ENCODE measurements at places on chromosomes 6 and 20. TPM values are rescaled to one million over a fixed set of nuclear protein-coding genes. Genes with fewer than 3 reads are reported as not detected.

- no peaks in the 10 kb centered on the region for H3K27me3 ChIP-seq
- H3K27ac ChIP-seq: no peak overlapping the region
Observed at GRCh38 chr6:77633471-77633870, 19.4 kb upstream of the MEI4 start.

Gene NOTCH4
- 0.63 TPM for total RNA-seq

Gene RBPJL
- not detected for total RNA-seq

- no peaks in the 10 kb centered on the region for H3K27me3 ChIP-seq
- H3K27ac ChIP-seq: no peak overlapping the region
- H3K4me1 ChIP-seq: peaks cover 4% of the 10 kb centered on the region
Observed at GRCh38 chr6:169968541-169969270, 217.3 kb downstream of the ERMARD start.

- H3K27ac ChIP-seq: no peak overlapping the region
- peaks cover 8% of the 10 kb centered on the region for H3K36me3 ChIP-seq
- peaks cover 29% of the 10 kb centered on the region for H3K4me1 ChIP-seq
- no peak for DNase-seq
- H3K27me3 ChIP-seq: no peaks in the 10 kb centered on the region
Observed at GRCh38 chr6:150895928-150896632, 30.6 kb downstream of the MTHFD1L start.

Gene RNF5
- 45.0 TPM for total RNA-seq

DNA sequence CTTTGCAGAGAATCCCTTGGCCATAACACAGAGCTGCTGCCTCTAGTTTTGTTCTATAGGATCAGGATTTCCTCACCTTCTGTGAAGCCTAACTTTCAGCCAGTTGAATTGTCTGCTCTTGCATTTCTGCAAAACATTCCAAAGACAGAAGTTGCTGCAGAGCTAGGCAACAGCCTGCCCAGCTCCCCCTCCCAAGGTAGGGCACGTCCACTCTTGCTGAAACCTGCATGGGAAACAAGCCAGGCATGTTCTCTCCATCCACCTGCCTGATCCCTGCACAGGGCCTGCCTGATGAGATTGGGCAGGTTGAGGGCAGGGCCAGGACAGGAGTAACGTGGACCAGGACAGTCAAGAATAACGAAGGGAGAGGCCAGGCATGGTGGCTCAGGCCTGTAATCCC lies 58.9 kb upstream of the NAA20 start:
- no peak overlapping the region for H3K4me3 ChIP-seq
- DNase-seq: no peak
- H3K27me3 ChIP-seq: peaks cover 13% of the 10 kb centered on the region

- no peaks in the 10 kb centered on the region for H3K27me3 ChIP-seq
- no peak overlapping the region for H3K4me3 ChIP-seq
- DNase-seq: no peak
- no peaks in the 10 kb centered on the region for H3K4me1 ChIP-seq
- H3K36me3 ChIP-seq: peaks cover 6% of the 10 kb centered on the region
Observed at GRCh38 chr20:13554076-13554475, 84.7 kb downstream of the TASP1 start.

Gene HTR1E
- total RNA-seq: not detected

DNA sequence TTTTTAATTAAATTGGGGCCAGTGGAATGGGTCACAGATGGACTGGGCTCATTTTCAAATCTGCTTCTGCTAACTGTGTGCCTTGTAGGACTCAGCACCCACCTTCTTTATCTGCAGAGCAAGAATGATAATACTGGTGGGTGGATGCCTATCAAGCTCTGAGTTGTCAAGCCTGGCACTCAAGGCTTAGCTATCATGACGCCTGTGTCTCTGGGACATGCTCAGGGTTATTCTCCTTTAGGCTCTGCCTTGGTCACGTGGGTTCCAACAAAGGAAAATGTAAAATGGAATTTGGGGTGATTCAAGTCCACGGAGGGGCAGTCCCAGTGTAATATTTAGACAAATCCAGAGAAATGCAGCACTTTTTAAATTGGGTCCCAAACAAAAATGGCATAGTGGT lies 202.3 kb downstream of the TSHZ2 start:
- H3K36me3 ChIP-seq: peaks cover 2% of the 10 kb centered on the region
- peaks cover 24% of the 10 kb centered on the region for H3K27me3 ChIP-seq
- DNase-seq: no peak
- H3K4me1 ChIP-seq: peaks cover 5% of the 10 kb centered on the region
- no peak overlapping the region for H3K4me3 ChIP-seq
- H3K27ac ChIP-seq: no peak overlapping the region

DNA sequence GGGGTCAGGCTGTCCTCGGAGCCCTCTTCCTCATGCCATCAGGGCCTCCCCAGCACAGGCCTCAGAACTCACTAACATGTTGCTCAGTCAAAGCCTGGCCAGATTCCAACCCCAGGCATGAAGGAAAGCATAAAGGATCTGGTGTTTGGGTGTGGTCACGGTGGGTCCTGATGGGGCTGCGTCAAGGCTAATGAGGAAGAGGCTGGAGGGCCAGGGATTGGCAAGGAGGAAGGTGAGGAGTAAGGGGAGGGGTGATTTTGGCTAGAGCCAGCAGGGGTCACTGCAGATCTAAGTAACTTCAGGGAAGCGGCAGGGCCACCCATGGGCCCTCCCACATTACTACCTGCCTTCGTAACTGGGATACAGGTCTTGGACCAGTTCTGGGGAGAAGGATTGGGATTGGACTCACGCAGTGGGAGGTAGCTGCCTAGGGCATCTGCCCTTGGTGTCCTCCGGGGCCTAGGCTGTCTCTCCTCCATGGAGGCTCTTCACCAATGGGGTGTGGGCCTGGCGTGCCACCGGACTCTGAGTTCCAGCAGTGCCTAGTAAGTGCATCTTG lies 36.2 kb upstream of the MRPS18A start:
- no peaks in the 10 kb centered on the region for H3K27me3 ChIP-seq
- peaks cover 46% of the 10 kb centered on the region for H3K4me1 ChIP-seq
- DNase-seq: peak; percentile 83
- no peak overlapping the region for H3K4me3 ChIP-seq

GRCh38 chr6:101490857-101491256 lies 97.3 kb downstream of the GRIK2 start:
- DNase-seq: no peak
- H3K27me3 ChIP-seq: no peaks in the 10 kb centered on the region
- no peaks in the 10 kb centered on the region for H3K4me1 ChIP-seq
- H3K36me3 ChIP-seq: no peaks in the 10 kb centered on the region
- H3K4me3 ChIP-seq: no peak overlapping the region

- peaks cover 40% of the 10 kb centered on the region for H3K27me3 ChIP-seq
- no peaks in the 10 kb centered on the region for H3K36me3 ChIP-seq
- H3K4me1 ChIP-seq: peaks cover 31% of the 10 kb centered on the region
- H3K27ac ChIP-seq: peak overlapping the region; percentile 61
Observed at GRCh38 chr6:46325561-46326530, 155.1 kb upstream of the ENPP5 start.

Gene SLC16A10
- 6.5 TPM for total RNA-seq

- H3K27me3 ChIP-seq: no peaks in the 10 kb centered on the region
- H3K4me1 ChIP-seq: no peaks in the 10 kb centered on the region
- H3K36me3 ChIP-seq: no peaks in the 10 kb centered on the region
Observed at GRCh38 chr6:101597693-101598092, 204.2 kb downstream of the GRIK2 start.

Gene GDAP1L1
- 1.0 TPM for total RNA-seq

Gene HAO1
- not detected for total RNA-seq

DNA sequence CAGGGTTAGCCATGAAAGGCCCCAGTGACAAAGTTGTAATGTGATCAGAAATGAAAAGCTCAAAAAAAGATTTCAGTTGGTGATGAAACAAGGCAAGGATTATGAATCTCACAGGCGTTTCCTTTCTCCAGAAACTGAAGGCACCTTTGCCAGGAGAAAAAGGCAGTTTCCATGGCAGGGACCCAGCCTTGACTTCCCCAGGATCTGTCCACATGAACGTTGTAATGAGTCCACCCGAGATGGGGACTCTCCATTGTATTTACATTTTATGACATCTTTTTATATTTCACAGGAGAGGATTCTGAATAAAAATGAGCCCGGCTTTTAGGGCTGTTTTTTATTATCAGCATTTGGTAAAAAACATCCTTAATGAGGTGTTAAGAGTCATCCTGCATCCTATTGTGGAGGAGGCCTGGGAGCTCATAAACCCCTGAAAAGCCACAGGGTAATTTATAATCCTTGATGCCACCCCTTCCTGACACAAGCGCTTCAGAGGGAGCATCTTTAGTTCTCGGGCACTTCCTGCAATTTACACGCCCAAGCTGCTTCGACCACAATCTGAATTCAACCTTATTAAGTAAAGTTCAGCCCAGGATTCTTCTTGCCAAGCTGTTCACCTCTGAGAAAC lies 74.1 kb upstream of the SALL4 start:
- no peaks in the 10 kb centered on the region for H3K4me1 ChIP-seq
- H3K27ac ChIP-seq: no peak overlapping the region
- DNase-seq: no peak
- H3K36me3 ChIP-seq: no peaks in the 10 kb centered on the region
- peaks cover 7% of the 10 kb centered on the region for H3K27me3 ChIP-seq

DNA sequence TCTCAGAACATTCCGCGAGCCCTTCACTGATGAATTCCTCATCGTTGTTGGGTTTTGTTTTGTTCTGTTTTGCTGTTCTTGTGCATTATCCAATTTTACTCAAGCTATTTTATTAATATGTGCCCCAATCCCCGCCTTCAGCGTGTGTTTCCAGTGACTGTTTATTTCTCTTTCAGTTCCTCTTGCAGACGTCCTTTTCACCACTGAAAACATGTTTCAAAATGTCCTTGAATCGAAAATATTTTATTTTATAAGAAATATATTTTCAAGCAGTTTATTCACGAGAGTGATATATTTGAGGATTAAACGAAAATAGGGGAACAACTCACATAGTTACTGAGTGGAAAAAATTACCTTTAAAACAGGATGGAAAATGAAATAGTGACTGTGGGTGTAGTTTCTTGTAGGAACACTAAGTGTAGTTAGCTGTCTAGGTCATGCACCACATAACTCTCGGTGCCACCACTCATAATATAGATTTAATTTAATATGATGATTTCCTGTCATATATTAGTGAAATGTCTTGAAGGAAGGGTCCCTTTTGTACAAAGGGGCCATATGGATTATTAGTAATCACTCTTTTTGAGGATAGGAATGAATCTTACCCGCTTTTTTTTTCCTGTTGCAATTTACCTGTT lies 45.3 kb upstream of the HDDC2 start:
- H3K4me3 ChIP-seq: no peak overlapping the region
- no peak for DNase-seq
- no peak overlapping the region for H3K27ac ChIP-seq
- no peaks in the 10 kb centered on the region for H3K27me3 ChIP-seq

DNA sequence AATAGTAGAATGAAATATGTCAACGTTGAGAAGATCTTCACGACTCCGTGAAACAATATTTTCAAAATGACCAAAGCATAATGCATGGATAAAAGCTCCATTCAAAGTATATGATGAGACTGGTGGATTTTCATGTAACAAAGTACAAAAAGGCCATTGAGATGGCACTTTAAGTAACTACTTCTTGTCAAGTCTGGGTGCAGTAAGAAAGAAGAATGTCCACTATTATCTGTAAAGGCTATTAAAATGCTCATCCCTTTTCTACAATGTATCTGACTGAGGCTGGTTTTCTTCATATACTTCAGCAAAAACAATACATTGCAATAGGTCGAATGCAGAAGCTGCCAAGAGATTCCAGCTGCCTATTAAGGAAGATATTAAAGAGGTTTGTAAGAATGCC lies 457.4 kb downstream of the PKHD1 start:
- H3K4me1 ChIP-seq: no peaks in the 10 kb centered on the region
- no peak overlapping the region for H3K27ac ChIP-seq
- DNase-seq: no peak
- no peak overlapping the region for H3K4me3 ChIP-seq
- H3K36me3 ChIP-seq: no peaks in the 10 kb centered on the region

GRCh38 chr6:162109480-162110050 lies 618.0 kb downstream of the PRKN start:
- peak overlapping the region; percentile 5 for H3K4me3 ChIP-seq
- H3K27ac ChIP-seq: no peak overlapping the region
- H3K4me1 ChIP-seq: peaks cover 10% of the 10 kb centered on the region
- peaks cover 1% of the 10 kb centered on the region for H3K36me3 ChIP-seq
- H3K27me3 ChIP-seq: no peaks in the 10 kb centered on the region
- DNase-seq: no peak
